ENCODE measurements at places on chromosomes 16 and 17.

DNA sequence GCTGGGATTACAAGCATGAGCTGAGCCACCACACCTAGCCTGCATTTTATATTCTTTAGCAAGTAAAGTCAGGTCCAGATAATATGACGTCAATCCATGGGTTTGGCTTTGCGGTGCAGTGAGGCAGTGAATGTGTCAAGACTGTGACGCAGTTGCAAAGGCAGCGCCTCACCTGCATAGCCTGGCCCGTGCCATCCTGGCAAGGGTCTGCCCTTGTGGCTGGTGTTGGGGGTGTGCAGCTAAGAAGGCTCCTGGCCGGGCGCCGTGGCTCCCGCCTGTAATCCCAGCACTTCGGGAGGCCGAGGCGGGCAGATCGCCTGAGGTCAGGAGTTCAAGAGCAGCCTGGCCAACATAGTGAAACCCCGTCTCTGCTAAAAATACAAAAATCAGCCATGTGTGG lies 7.0 kb downstream of the PDF start:
- no peak for DNase-seq

GRCh38 chr17:73546114-73546513 lies 98.1 kb downstream of the SDK2 start:
- DNase-seq = no peak

DNA sequence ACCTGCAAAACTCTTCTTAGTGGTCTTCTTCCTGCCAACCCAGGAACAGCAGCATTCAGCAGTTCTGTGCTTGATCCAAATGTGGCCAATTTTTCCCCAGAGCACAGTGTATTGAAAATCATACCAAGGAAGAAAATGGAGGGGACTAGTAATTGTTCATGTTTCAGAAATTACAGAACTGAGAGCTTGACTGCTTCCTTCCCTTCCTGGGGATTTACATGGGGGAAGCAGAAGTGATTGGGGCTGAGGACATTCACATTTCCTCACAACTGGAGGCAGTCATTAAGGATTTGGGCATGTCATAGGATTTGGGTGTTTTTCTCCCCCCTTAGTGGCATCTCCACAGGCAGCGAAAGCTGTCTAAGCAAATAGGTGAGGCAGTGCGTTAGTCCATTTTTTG lies 19.7 kb downstream of the CIITA start:
- no peak for DNase-seq

- DNase-seq = peak; percentile 72
Observed at GRCh38 chr17:58351831-58352595, at the start of gene SUPT4H1. Gene SUPT4H1 (minus strand): TSS chr17:58352201. CDS start chr17:58352135, 66 bp downstream.

- DNase-seq = no peak
Observed at GRCh38 chr16:9092282-9092977, 986 bp downstream of the HAPSTR1 start.

DNA sequence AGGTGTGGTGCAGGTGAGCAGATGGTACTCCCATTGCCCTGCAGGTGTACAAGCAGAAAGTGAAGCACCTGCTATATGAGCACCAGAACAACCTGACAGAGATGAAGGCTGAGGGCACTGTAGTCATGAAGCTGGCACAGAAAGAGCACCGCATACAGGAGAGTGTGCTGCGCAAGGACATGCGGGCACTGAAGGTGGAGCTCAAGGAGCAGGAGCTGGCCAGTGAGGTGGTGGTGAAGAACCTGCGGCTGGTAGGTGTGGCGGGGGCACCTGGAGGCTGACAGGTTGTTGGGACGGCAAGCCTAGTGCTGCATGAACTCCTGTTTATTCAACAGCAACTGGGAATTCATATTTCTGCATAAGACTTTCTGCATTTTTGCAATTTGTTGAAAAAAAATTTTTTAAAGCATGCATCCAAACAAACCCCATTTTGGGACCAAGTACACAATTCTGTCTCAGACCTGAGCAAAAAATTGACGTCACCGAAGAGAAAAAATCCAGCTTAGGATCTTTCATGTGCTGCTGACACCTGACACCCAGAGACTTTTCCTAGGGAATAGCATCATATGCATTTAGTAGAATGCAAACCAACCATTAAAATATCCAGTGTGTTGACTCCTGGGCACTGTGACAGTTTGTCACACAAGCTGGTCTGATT lies 13.5 kb upstream of the DBNDD1 start:
- no peak for DNase-seq

GRCh38 chr16:67734731-67735201 lies 15.7 kb upstream of the GFOD2 start:
- peak; percentile 66 for DNase-seq

DNA sequence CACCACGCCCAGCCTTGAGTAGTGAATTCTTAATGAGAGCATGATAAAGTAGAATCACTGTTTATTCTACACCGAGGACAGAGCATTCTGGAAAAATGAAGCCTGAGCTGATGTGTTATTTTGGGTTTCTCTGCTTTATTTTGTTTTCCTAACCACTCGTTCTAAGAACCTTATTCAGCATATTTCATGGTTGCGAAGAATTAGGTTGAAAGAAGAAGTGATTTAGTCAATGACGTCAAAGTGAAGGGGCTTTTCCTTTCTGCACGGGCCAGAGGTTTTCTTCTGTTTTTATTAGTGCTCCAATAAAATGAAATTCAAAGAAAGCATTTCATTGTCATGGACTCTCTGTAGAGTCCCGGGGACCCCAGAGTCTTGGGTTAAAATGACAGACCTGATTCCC lies 178.5 kb downstream of the MAF start:
- no peak for DNase-seq

GRCh38 chr16:27640277-27640600 lies 90.3 kb downstream of the KATNIP start:
- DNase-seq = no peak

GRCh38 chr17:35345445-35345925 lies 27.9 kb downstream of the SLFN11 start:
- DNase-seq = no peak

GRCh38 chr17:60060474-60060873 lies 18.2 kb downstream of the HEATR6 start:
- no peak for DNase-seq

- DNase-seq = no peak
Observed at GRCh38 chr17:73595068-73595467, 49.2 kb downstream of the SDK2 start.
